Sciatic nerve (tissue), 2 donors: ENCODE measurements at places on chromosomes 11 and 22. TPM values are rescaled to one million over a fixed set of nuclear protein-coding genes. Genes with fewer than 3 reads are reported as not detected.

The SLC37A2 gene
- total RNA-seq = 12.7 TPM

The SLC37A4 gene
- total RNA-seq = 14.8 TPM

The PRODH gene
- 23.5 TPM for total RNA-seq

The TBX10 gene
- not detected for total RNA-seq

The STK33 gene
- 3.1 TPM for total RNA-seq

The MYBPC3 gene
- 0.53 TPM for total RNA-seq

The ASCL3 gene
- not detected for total RNA-seq

The PTGDR2 gene
- 1.1 TPM for total RNA-seq

The C11orf16 gene
- total RNA-seq = not detected

The ALX4 gene
- total RNA-seq = 1.1 TPM

GRCh38 chr11:7611411-7611810, 61.9 kb downstream of the CYB5R2 start:
- no peak for DNase-seq

- DNase-seq = peak; percentile 26
Observed at GRCh38 chr11:8251616-8252295, 11.9 kb downstream of the LMO1 start.

DNA sequence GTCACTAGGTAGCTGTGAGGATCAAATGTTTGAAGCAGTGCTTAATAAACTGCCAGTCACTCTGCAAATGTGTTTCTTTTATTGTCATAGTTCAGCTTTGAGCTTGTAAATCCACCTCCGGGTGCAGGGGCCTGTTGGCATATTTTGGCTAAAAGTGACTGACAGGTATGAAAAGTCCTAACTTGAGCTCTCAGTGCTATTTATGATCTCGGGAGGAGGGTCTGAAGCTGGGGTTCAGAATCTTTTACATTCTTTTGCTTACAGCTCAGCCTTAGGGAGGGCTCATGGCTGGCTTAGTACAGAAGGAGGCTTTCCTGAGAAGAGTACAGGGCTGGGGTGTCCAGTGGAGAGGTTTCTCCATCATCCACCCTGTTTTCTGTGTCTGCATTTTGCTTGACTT, 1.5 kb downstream of the ASPHD2 start:
- no peak for DNase-seq

GRCh38 chr11:111733611-111734088, 32.5 kb downstream of the PPP2R1B start:
- no peak for DNase-seq

DNA sequence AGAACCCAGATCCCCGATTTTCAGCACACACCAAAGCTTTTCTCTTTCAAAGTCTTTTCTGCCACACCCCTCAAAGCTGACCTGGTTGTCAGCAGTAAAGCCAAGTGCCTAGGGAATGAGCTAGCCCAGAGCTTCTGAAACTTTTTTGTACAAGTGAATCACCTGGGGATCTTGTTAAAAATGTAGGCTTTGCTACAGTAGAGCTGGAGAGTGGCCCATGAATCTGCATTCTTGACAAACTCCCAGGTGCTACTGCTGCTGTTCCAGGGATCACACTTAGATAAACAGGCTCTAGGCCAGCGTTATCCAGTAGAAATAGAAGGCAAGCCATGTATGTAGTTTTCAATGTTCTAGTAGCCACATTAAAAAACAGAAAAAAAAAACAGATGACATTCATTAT, 21.8 kb upstream of the NAV2 start:
- DNase-seq = no peak

DNA sequence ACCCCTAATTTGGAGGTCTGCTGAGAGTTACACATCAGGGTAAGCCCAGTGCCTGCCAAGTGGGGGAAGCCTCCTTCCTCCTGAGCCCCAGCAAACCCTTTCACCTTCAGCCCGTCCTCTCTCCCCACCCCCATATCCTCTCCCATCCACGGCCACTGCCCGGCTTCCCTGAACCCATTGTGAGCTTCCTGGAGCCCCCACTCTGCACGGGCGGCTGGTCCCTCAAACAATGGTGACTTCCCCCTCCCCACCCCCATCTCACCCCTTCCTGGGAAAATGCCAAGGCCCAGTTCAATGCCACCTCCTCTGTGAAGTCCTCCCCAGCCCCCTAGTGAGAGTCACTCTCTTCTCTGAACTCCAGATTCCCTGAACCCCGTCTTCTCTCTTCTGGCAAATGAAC, 17.9 kb downstream of the DNAL4 start:
- DNase-seq = no peak

- no peak for DNase-seq
Observed at GRCh38 chr22:49099496-49100124, 728.1 kb downstream of the BRD1 start.

GRCh38 chr11:82692981-82693380, 40.7 kb downstream of the FAM181B start:
- DNase-seq = no peak

DNA sequence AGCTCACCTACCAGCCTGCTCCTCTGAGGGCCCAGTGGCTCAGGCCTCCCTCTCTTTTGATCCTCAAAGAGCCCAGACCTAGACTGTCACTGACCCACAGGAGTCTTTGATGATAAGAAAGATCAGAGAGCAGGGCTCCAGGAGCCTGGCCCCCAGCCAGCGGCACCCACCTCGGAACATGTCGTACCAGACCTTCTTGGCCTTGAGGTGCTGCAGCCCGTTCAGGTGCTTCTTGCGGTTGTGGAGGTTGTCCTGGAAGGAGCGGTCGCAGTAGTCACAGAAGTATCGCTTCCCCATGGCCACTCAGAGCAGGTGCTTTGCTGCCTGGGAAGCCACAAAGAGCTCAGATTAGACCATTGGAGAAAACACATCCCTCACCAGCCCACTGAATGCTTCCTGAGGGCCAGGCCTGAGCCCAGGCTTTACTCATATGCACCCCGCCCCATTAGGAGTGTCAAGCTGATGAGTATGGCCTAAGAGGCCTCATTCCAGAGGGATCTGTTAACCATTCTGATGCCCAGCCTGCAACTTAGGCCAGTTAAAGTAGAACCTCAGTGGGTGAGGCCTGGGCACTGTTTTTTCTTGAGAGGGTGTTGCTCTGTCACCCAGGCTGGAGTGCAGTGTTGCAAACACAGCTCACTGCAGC, 18.4 kb downstream of the ZMAT5 start:
- DNase-seq = no peak

DNA sequence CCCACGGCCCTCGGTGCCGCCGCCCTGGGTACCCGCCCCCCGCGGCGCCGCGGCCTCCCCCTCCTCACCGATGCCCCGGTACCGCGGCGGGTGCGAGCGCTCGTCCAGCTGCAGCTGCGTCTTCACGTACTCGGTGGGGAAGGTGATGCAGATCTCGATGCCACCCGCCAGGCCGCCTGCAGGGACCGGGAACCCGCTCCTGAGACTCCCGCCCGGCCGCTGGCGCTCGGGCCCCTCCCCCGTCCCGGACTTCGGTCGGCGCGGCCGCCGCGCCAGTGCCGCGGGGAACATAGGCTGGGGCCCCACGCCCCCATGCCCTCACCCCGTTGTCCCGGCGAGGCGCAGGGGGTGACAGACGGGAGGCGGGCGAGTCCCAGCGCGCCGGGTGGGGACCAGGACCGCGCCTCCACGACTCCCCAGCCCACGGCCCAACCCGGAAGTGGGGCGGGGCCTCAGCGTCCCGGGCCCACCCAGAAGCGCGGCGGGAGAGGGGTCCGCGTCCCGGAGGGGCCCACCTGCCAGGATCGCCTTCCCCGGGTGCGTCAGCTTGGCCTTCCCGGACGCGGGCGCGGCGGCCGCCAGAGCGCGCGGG, 375 bp downstream of the SLC25A1 start:
- no peak for DNase-seq

DNA sequence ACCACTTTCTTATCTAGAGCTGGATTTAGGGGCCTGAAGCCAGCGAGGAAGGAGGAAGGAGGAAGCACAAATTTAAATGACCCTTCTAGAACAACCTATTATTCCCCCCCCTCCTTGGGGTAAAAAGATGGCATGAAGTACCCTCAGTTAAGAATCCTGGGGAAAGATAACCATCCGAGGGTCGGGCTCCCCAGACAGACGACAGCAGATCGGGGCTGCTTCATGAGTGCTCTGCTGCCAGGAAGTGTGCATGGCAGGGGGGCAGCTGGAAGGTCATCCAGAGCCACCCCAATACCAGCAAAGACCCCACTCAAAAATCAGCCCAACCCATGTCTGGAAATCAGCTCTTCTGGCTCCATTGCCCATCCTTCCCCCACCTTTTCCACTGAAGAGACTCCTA, 207.5 kb downstream of the CTTN start:
- no peak for DNase-seq

- no peak for DNase-seq
Observed at GRCh38 chr22:20765938-20766337, 8.0 kb upstream of the SERPIND1 start.
